Parietal lobe (tissue), 2 donors: ENCODE measurements at places on chromosomes 2 and 18. TPM values are rescaled to one million over a fixed set of nuclear protein-coding genes. Genes with fewer than 3 reads are reported as not detected.

SERPINB2 gene
- not detected for total RNA-seq

PXDN gene
- total RNA-seq = 99.5 TPM

SF3B6 gene
- total RNA-seq = 86.1 TPM

SMCHD1 gene
- 253 TPM for total RNA-seq

TMEM200C gene
- 12.8 TPM for total RNA-seq

ANTXR1 gene
- 31.9 TPM for total RNA-seq

C1GALT1C1L gene
- total RNA-seq = not detected
